Left ventricle myocardium superior (tissue), 1 donor: ENCODE measurements at places on chromosomes 6 and 20. TPM values are rescaled to one million over a fixed set of nuclear protein-coding genes. Genes with fewer than 3 reads are reported as not detected.
A peak's percentile ranks its signal among the peaks of the same experiment; 100 is the strongest.

DNA sequence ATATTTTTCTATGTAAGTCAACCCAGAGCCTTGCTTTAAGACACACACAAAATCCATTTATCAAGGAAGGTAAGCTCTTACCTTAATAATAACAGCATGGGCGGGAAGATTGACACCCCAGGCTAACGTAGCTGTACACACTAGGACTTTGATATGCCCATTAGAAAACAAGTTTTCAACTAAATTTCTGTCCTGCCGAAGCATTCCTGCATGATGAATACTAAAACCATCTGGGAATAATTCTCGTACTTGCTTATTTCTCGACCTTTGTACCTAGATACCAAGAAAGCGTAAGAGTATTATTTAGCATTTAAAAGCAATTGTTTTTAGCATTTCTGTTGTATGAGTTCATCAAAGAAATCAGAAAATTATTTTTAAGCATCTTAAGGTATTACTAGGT, 197.5 kb upstream of the SIM1 start:
- no peak for DNase-seq

- DNase-seq = no peak
These were observed 78.4 kb downstream of the ERMARD start for GRCh38 chr6:169829786-169830185.

DNA sequence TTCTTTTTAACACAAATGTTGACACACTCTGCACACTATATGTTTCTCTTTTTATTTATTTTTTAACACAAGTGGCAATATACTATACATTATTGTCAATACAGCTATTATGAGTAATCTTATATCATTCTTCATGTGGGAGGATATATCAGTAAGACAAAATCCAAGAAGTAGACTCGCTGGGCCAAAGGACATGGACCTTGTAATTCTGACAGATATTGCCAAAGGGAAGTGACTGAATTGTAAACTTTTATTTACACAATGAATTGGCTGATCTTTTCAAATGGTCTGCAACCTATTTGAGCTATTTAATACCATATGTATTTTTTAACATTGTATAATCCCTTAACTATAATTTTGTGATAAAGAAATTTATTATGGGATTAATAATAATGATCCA, 56.0 kb downstream of the CCDC170 start:
- DNase-seq = no peak

GRCh38 chr20:59579404-59580145, 24.8 kb upstream of the PHACTR3 start:
- DNase-seq = no peak

DNA sequence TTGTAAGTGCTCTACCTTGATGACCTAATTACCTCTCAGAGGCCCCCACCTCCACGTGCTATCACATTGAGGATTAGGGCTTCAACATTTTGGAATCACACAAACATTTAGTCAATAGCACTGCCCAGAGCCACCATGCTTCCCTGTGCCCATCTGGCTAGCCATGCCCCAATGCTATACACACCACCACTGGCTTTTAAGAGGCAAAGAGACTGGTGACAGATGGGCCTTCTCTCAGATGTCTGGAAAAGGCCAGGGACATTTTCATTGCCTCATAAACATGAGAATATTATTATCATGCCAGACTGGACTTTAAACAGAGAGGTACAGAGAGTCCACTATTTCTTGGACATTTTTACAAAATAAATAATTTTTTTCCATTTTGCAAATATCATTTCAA, 29.8 kb downstream of the TRMT6 start:
- DNase-seq = no peak

GRCh38 chr20:32894026-32894483, 35.3 kb downstream of the EFCAB8 start:
- no peak for DNase-seq

DNA sequence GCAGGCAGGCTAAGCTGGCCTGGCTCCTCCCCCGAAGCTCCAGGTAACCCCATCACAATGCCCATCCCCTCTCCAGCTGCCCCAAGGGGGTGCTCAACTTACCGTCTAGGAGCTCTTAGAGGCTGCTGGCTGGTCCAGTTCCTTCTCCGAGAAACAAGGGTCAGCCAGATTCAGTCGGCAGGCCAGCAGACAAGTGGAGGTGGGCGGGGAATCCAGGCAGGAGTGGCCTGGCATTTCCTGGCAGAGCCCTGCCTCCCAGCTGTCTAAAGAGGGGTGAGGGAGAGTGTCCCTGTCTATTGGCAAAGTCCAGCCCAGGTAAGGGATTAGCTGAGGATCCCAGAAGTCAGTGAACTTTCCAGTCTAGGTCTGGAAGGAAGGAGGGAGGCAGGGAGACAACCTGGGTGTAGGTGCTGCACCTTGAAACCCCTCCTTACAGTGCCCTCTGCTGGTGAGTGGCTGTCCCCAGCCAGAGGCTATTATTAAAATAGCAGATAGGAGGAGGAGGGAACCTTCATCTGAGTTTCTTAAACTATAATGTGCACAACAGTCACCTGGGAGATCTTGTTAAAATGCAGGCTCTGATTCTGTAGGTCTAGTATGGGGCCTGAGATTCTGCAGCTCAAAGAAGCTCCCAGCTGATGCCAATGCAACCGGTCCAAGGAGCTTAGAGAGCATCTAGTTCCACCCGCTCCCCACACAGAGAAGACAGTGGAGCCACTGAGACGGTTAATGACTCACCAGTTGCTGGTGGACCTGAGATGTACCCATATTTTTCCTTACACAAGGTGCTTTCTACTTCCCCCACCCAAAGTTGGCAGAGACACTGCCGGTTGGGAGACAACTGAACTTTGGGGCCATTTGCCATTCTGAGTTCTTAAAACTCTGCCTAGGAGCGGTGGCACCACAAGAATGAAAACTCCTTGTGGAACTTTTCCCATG, at the start of gene UNC5CL:
Gene UNC5CL, minus strand, starts transcription at position 162 of the 939 bp plus-strand sequence. CDS start 4,147 bp downstream, outside the sequence.
- DNase-seq = no peak

GRCh38 chr6:160356074-160356744, 8.0 kb downstream of the SLC22A3 start:
- DNase-seq = peak; percentile 54

- no peak for DNase-seq
These were observed 226.0 kb upstream of the CDYL start for GRCh38 chr6:4550227-4550597.

GRCh38 chr20:20037960-20038359, 14.3 kb downstream of the CRNKL1 start:
- no peak for DNase-seq

GRCh38 chr6:15907914-15908518, 220.9 kb upstream of the MYLIP start:
- no peak for DNase-seq

DNA sequence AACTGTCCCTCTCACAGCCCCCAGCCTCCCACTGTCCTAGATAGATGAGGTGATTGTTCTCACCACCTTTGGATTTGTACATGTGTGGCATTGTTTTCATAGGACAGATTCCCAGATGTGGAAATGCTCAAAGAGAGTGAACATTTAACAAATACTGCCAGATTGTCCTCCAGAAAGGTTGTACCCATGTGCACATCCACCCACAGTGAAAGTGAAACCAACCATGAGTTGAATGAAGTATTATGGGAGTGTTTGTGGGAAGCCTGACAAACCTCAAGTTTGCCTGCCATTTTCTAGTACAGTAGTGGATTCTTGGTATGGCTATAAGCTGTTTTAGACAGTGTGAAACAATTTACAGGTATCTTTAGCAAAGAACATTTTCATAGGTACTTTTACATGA, 42.7 kb downstream of the ANKRD6 start:
- no peak for DNase-seq

DNA sequence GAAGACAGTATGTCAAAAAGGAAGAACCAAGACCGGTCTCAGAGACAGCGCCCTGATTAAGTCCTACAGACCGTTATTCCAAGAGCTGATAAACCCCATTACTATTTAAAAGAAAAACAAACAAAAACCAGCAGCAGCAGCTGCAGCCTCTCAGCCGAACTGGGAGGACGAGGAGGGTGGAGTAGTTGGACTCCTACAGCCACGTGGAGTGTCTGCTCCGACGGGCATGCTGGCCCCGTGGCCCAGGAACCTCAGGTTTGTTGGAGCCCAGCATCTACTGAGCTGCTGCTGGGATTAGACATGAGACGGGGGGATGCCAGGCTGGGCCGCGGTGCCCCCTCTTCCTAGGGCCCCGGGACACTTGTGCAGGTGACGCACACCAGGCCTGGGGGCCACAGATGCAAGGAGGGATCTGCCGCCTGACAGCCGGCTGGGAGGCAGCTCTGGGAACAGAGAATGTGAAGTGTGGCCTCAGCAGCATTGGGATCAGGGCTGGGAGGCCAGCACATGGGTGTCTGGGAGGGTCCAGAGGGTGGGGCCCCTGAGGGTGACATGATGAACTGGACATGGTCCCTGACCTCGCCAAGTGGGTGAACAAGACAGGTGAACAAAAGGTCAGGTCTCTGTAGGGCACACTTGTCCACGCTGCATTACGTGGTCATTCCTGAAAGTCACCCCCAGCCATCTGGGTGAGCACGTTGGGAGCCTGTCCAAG, 2.9 kb upstream of the ZBTB46 start:
- DNase-seq = no peak

GRCh38 chr6:134464690-134465411, 146.9 kb upstream of the SGK1 start:
- DNase-seq = no peak

GRCh38 chr6:127182501-127182900, 64.0 kb downstream of the RSPO3 start:
- no peak for DNase-seq

GRCh38 chr20:4919047-4919704, 82.1 kb downstream of the SLC23A2 start:
- DNase-seq = no peak

DNA sequence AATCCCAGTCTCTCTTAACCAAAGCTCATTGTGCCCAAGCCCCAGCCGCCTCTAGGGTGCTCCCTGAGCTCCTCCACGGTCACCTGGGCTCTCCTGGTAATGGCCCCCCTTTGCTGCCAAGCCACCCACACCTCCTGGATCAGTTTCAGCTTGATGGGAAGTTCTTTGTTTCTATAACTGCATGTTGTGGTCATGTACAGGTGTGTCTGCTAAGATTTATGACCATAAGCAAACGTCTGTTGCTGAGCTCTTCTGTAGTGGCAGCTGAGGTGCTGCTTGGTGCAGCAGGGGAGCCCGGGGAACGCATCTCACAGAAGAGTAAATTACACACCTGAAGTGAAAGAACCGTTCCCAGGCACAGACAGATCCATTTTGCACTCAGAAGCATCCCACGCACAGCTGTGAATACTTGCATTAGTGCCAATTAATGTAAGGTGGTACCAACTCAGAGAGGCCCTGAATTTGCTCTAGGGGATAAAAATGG, 194.6 kb upstream of the ARID1B start:
- DNase-seq = no peak

- no peak for DNase-seq
These were observed 18.3 kb downstream of the GHRH start for GRCh38 chr20:37243076-37243936.

The EEF1A2 gene
- 1,346 TPM for total RNA-seq

The HDGFL1 gene
- total RNA-seq = not detected

The PSORS1C2 gene
- total RNA-seq = not detected

The FAM83D gene
- 0.20 TPM for total RNA-seq

The RGS17 gene
- 0.05 TPM for total RNA-seq

The PXMP4 gene
- total RNA-seq = 13.5 TPM

The RIMS1 gene
- total RNA-seq = 1.2 TPM

The IRF4 gene
- 0.32 TPM for total RNA-seq
